ENCODE measurements at places on chromosomes 1 and 21.

GRCh38 chr21:46393451-46393940 is 65.2 kb upstream of the DIP2A start:
- DNase-seq, result no peak

DNA sequence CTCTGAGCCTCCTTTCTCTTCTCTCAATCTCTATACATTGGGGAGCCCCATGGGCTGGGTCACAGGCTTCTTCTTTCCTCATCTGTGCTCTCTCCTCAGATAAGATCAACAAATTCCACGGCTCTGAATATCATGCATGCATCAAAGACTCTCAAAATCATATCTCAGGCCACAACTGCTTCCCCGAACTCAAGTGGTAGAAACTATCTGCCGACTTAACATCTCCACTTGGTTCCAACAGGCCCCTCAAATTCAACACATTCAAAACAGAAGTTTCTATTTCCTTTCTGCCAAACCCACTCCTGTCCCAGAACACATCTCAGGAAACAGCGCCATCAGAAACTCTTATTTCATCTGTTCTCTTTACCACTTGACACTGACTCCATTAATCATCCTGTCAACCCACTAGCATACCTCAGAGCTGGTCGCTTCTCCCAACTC is 16.7 kb downstream of the DDX59 start:
- DNase-seq, result no peak

- DNase-seq, result peak; percentile 99
Measured at GRCh38 chr1:37692078-37692833, at the start of gene CDCA8. TSS of gene CDCA8 (plus strand) at chr1:37692516. CDS start at chr1:37692691, 175 bp downstream.

- no peak for DNase-seq
Measured at GRCh38 chr1:161484613-161485012, 20.6 kb upstream of the FCGR2A start.

DNA sequence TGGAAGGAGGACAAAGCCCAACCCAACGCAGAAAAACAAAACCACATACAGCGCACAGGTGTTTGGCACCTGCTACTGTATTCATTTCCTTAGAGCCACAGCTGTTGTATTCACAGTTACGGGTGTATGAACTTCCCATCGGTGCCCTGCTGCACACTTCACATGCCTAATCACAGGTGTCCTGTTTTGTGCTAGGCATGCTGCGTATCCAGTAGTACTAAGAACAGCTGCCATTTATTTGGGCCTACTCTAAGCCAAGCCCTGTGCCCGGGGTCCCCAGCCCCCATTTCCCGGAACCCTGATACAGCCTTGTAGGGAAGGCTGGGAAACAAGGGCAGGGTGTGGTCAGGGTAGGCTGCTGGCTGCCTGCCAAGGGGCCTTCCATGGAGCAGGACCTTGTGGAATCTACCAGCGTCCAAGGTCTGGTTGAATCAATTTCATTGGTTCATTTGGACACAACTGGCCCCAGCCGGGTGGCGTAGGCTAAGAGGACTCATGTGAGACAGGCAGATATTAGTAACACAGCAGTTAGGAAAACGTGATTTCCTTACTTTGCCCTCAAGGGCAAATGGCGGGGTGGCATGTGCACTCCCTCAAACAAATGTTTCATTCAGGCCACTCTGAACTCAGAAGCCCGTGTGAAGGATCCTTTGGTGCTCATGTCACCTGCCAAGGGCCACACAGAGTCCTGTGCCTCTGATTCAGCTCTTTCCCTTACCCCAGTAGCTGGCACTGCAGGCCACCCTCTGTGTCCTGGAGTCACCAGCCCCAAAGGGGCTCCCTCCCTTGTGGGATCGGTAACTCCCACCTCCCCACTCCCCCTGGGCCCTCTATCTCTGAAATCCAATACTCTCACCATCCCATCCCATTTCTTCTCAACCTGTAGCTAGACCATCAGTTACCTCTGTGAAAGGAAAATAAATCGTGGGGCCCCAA is 986 bp upstream of the RNF186 start:
- DNase-seq, result no peak

- DNase-seq, result no peak
Measured at GRCh38 chr1:246297279-246298265, 209.5 kb downstream of the SMYD3 start.

DNA sequence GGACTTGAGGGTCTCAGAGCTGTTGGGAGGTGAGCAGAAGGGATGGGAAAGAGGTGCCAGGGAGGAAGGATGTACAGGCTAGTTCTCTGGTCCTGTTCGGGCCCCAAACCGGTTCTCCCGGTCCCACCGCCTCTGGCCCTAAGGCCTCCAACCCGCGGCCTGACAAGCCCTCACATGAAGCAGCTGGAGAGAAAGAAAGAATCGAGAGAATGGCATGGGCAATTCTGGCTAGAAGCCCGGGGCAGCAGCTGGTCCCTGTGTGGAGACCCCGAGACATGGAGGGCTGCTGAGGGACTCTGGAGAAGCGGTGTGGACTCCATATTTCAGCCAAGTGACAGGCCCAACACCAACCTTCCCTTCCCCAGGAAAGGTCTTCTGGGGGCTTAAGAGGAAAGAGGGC is 730 bp downstream of the CDC42SE1 start:
- peak; percentile 60 for DNase-seq

DNA sequence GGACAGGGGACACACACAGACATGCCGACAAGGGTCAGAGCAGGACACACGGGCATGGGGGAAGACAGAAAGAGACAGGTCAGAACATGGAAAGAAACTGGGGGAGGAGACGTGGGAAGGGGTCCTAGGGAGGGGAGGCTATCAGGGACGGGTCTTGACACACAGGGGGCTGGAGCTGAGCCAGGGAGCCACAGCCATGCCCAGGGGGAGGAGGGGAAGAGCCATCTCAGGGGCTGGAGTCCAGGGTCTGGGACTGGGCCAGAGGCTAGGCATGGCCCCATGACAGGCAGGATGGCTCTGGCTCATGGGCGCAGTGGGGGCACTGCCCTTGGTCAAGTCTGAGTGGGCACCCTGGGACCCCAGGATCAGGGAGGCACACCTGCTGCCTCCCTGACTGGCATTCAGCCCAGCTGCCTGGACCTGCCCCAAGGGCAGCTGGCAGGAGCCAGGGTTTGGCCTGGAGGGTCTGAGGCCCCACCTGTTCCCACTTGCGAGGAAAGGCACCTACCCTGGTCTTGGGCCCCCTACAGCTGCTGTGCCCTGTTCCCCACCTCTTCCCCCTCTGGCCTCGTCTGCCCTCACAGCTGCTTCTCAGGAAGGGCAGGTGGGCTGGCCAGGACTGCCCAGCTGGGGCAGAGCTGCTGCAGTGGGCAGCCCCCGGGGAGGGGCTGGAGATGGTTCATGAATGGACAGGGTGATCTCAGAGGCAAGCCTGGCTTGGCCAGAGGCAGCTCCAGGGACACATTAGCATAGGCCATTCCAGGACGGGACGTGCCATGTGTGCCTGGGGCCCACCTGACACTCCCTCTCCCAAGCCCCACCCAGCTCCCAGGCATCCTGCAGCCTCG is 42.9 kb downstream of the HSPG2 start:
- DNase-seq, result no peak

DNA sequence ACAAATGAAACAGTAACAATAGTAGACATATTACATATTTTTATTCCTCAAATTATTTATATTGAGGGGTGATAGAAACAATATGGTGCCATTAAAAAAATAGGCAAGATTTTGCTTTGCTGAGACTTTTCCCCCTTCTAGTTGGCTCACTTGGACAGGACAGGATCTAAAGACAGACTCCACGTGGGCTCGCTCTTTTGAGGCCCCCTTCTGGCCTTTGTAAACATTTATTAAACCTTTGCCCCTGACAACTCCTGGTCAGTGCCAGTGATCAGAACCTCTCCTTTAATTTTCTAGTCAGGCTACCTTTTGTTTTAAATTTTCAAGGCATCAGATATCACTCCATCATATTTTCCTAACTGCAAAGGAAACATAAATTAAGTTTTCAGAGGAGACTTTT is 49.7 kb upstream of the IFI44L start:
- DNase-seq, result no peak

- DNase-seq, result peak; percentile 61
Measured at GRCh38 chr1:66476774-66477173, 57.2 kb upstream of the SGIP1 start.

DNA sequence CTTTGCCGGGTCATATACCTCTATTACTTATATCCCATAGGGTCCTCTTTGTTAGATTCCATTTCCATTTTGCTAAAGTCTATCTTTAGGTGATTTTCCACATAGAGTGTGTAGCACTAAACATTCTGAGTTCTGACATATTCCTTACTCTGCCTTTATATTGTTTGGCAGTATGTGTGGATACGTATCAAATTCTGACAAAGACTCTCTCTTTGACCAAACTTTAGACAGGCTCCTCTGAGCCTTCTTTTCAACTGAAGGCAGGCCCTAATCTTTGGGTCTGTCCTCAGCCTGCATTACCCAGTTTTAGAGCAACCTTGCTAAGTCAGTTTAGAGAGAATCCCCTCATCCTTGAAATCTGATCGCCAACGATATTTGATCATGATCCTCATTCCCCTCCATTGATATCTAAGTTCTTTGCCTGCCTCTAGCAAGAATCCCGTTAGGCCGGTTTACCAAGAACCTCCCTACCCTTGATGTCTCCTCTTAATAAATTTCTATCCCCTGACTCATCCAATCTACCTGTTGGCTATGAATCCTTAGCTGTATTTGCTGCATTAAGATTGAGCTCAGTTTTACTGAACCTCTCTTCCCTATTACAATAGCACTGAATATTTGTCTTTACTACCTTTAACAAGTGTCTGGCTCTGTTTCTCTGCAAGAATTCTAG is 10.4 kb upstream of the PPT1 start:
- DNase-seq, result no peak

DNA sequence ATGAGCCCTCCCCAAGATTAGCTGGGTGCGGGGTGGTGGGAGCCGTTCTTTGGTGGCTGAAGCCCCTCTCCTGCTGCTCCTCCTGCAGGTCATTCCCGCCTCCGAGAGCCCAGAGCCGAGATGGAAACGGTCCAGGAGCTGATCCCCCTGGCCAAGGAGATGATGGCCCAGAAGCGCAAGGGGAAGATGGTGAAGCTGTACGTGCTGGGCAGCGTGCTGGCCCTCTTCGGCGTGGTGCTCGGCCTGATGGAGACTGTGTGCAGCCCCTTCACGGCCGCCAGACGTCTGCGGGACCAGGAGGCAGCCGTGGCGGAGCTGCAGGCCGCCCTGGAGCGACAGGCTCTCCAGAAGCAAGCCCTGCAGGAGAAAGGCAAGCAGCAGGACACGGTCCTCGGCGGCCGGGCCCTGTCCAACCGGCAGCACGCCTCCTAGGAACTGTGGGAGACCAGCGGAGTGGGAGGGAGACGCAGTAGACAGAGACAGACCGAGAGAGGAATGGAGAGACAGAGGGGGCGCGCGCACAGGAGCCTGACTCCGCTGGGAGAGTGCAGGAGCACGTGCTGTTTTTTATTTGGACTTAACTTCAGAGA is 448 bp downstream of the G0S2 start:
- peak; percentile 54 for DNase-seq

GRCh38 chr1:5993556-5994491 is 1.6 kb upstream of the NPHP4 start:
- DNase-seq, result no peak

GRCh38 chr1:216935901-216936300 is 212.7 kb upstream of the ESRRG start:
- DNase-seq, result no peak

DNA sequence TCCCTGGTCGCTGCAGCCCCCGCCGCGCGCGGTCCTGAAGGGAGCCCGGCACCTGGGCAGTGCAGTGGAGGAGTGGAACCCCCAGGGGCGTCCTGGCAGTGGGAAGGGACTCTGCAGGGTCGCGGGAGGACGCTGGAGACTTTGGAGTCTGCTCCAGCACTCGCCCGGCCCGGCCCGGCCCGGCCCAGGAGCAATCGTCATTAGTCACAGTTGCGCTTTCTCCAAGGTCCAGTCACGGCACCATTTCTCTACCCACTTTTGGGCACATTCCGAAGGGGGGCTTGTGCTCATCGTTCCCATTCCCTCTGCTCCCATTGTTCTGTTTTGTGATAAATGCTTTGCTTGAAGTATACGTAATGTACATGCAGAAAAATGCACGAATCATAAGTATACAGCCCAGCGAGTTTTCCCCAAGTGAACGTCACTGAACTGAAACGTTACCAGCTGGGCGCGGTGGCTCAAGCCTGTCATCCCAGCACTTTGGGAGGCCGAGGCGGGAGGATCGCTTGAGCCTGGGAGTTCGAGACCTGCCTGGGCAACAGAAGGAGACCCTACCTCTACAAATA is 999 bp downstream of the THAP3 start:
- DNase-seq, result peak; percentile 75

GRCh38 chr1:95903060-95903459 is 669.0 kb downstream of the RWDD3 start:
- DNase-seq, result no peak

- no peak for DNase-seq
Measured at GRCh38 chr1:149846042-149846441, 53.3 kb upstream of the BOLA1 start.

- peak; percentile 95 for DNase-seq
Measured at GRCh38 chr1:36224537-36225282, 467 bp downstream of the THRAP3 start.

Data from adipocyte (in vitro differentiated cells).